ENCODE measurements at places on chromosomes 3 and 15.

DNA sequence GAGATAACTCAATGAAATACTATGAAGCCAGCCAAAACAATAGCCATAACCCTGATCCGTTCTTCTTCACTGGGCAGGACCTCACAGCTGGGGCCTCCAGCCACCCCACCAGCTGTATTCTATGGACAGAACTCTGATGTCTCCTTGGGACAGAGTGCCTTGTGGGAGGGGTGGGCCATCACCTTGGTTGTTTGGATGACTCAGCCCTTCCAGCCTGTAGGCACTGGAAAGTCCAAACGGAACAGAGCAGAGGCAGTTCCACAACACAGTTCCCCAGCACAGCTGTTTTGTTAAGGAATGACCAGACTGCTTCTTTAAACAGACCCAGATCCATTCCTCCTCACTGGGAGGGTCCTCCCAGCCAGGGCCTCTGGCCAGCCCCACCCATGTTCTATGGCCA, 31.9 kb upstream of the ZBED2 start:
- DNase-seq = no peak

GRCh38 chr3:128587391-128587790, 63.2 kb downstream of the RPN1 start:
- no peak for DNase-seq

- DNase-seq = no peak
These were observed 536 bp downstream of the SNAPC5 start for GRCh38 chr15:66496951-66497501.

GRCh38 chr3:131107637-131108433, 81.2 kb downstream of the NEK11 start:
- no peak for DNase-seq

GRCh38 chr3:195082811-195083210, 188.1 kb downstream of the XXYLT1 start:
- no peak for DNase-seq

DNA sequence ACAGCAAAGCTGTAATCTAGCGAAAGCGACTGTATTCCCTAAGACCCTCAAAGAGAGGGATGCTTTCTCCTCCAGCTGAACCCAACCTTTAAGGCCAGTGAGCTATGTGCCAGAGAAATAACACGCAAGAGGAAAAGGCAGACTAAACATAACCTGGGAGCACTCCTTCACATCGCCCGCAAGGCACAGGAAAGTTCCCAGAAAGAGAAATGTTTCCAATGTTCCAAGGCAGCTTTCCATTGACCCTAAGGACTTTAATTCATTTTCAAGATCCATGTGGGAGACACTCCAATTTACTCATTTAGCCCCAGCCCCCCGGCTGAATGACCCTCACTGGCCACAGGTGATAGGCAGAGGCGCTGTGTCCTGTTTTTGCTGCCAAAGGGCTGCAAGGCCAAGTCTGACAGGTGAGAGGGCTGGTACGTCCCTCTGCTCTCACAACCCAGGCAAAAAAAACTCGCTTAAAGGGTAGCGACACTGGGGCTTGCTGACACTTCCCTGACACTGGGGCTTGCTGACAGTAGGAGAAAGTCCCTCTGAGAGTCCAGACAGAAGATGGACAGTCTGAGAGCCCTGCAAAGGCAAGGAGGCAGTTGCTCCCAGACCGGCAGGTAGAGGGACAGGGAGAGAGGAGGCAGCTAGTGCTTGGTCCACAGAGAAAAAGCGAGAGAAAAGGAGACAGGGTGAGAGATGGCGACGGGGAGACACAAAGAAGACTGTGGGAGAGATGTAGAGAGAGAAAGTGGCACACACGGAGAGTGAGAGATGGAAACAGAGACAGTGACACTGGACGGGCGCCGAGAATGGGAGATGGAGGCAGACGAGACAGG, 702 bp downstream of the ARHGEF3 start:
- DNase-seq = no peak

GRCh38 chr3:173800154-173800553, 402.6 kb downstream of the NLGN1 start:
- DNase-seq = no peak

- DNase-seq = no peak
These were observed 204.0 kb downstream of the PLCL2 start for GRCh38 chr3:17088602-17089313.

GRCh38 chr15:39435244-39435643, 145.6 kb upstream of the THBS1 start:
- DNase-seq = no peak

DNA sequence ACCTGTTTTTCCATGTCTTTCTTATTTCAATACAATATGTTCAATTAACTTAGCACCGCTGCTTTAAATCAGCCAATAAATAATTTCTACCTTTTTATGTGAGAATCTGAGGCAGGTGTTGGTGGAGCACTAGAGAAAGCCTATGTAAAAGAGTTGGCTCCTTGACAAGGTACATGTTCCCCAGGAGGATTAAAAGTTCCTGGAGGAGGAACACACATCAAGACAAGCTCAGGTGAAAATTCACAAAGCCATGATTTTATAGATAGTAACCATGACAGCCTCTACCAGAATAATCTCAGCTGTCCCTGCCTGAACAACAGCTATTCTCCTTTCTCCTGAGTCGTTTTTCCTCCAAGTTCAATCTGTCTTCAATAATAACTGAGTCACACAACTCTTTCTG, 3.4 kb upstream of the ZBED2 start:
- DNase-seq = no peak

DNA sequence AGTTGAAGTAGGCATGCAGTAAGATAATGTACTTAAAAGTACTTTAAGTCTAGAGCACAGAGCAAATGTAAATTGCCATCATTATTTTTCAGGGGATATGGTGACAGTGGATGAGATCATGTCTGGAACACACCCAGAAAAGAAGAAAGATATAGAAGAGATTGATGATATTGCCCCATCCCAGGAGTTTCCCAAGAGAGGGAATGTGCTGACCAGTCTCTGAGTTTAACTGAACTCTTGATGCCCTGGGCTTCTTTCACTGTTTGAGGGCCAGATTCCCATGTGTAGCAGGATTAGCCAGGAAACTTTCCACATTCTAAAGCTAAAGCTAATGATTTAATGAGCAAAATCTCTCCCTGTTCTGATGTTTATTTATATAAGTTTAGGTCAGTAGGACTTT, 366.8 kb upstream of the UMPS start:
- DNase-seq = no peak

GRCh38 chr3:78529601-78530000, 1238.2 kb downstream of the ROBO1 start:
- no peak for DNase-seq

DNA sequence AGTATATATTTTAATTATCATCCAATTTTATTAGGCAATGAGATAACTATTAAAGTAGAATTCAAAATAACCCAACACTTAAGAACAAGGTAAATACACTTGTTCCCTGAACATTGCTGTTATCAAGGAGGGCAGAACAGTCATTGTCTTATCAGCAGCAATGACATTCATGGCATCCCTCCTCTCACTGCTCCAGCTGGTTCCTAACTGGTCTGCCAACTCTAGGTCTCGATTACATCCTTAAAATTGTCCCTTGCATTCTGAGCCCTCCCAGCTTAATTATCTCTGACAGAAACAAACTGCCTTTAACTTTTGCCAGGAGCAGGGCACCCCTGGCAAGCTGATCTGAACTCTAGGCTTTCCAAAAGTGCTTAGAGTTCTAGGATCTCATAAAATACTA, 14.0 kb upstream of the DYNC1LI1 start:
- DNase-seq = no peak

GRCh38 chr3:192929146-192929545, 11.5 kb upstream of the MB21D2 start:
- no peak for DNase-seq

DNA sequence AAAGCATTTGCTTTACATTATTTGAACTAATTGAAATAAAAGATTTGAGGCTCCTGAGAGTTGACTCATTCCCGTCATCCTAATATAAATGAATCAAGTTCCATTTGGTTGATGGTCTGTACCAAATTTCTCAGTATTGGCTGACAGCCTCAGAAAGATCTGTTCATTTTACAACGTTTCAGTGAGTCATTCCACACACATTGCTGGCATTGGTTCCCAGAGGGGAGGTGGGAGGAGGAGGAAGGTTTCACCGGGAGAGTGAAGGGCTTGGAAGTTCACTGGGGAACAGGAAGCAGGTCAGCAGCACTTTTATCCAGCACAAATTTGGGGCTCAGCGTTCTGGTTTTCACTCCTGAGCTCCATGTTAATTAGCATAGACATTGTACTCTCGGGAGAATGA, 176.7 kb upstream of the CADPS start:
- no peak for DNase-seq

DNA sequence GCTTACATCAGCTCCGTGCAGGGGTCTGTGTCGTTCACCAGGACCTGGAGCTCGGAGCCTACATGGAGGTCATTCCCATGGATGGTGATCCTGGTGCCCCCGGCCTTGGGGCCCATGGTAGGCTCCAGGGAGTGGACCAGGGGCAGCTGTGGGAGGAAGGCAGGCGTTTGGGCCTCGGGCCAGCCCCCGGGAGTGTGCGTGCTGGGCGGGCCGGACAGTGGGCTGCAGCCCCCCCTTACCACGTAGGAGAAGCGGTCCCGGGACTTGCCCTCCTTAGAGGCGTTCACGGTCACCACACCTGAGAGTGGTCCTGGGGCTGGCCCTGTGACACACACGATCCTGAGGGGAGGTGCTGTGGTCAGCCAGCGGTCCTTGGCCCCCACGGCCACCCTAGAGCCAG, 29.6 kb downstream of the H1-8 start:
- no peak for DNase-seq

DNA sequence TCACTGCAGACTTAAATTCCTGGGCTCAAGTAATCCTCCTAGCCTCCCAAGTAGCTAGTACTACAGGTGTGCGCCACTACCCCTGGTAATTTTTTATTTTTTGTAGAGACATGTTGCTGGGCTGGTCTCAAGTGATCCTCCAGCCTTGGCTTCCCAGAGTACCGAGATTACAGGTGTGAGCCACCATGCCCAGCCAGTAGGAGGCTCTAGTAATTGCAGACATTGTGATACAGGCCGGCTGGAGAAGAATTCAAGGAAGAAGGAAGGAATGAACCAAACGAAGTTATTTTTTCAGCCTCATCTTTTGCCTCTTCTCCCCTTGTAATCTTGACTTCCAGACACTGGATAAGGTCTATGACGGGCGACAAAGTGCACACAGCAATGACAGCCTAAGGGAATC, 3.2 kb upstream of the PPP4R2 start:
- DNase-seq = no peak

GRCh38 chr15:31051496-31052080, 49.9 kb downstream of the TRPM1 start:
- no peak for DNase-seq

- no peak for DNase-seq
These were observed 243.6 kb upstream of the LYSMD4 start for GRCh38 chr15:99976811-99977271.

All from esophagus squamous epithelium (tissue), 5 donors.